ENCODE measurements at places on chromosomes 2 and 18.

- no peak for DNase-seq
Measured at GRCh38 chr2:181250691-181251090, 206.5 kb upstream of the ITGA4 start.

GRCh38 chr2:219630770-219631405, 3.5 kb downstream of the SLC4A3 start:
- DNase-seq: no peak

GRCh38 chr2:219277703-219278654, 1.2 kb upstream of the DNAJB2 start:
- peak; percentile 83 for DNase-seq

- DNase-seq: peak; percentile 34
Measured at GRCh38 chr2:218039171-218039570, 29.9 kb upstream of the RUFY4 start.

- no peak for DNase-seq
Measured at GRCh38 chr2:213157242-213157641, 5.8 kb upstream of the IKZF2 start.

GRCh38 chr2:84901593-84902120, 3.8 kb upstream of the TMSB10 start:
- peak; percentile 67 for DNase-seq

DNA sequence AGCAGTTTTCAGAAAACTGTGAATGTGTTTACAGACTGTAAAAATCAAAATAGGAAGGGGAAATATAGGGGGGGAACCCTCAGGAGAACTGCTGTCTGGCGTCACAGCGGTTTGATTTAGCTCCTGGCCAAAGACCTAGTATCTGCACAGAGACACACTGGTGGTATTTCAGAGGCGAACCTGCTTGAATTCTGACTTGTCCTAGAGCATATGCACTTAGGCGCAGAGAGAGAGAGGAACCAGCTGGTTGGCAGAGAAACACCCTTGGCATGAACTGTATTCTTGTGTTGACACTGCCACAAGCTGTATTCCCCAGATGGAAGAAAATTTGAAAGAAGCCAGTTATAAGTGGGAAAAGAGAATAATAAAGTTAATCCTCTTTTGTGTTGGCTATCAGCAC, 506.5 kb upstream of the NRP2 start:
- DNase-seq: no peak

- DNase-seq: no peak
Measured at GRCh38 chr2:88563129-88563528, 64.1 kb downstream of the EIF2AK3 start.

Measured in fibroblast of skin of right quadriceps (primary cell).